Effector memory CD8-positive, alpha-beta T cell (primary cell): ENCODE measurements at places on chromosomes 2 and 18.

GRCh38 chr2:206713746-206714145 is 4.5 kb downstream of the DYTN start:
- DNase-seq, result no peak

- DNase-seq, result no peak
These were observed 66.7 kb upstream of the SLC39A10 start for GRCh38 chr2:195590199-195590860.

DNA sequence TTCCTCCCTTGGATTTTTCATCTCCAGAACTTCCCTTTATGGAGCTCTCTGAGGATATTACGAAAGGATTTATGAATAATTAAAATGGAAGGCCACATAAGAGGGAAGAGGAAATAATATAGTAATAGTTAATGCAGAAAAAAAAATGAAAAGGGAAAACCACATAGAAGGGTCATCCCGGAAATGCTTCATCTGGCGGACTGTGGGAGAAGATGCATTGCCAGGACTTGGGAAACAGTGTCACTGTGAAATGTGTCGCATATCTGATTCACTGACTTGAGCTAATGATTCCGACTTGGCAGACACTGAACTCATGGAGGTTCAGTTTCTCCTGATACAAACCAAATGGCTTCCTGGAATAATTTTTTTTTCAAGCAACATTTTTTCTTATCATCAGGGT is 129.9 kb upstream of the RMP24 start:
- no peak for DNase-seq

- DNase-seq, result no peak
These were observed 102.3 kb downstream of the MRO start for GRCh38 chr18:50717563-50717962.

- peak; percentile 64 for DNase-seq
These were observed 135.9 kb downstream of the TGIF1 start for GRCh38 chr18:3585656-3586509.

- no peak for DNase-seq
These were observed 13.7 kb downstream of the GATA6 start for GRCh38 chr18:22182884-22183697.

- no peak for DNase-seq
These were observed 33.0 kb downstream of the GALNT5 start for GRCh38 chr2:157290525-157290924.

DNA sequence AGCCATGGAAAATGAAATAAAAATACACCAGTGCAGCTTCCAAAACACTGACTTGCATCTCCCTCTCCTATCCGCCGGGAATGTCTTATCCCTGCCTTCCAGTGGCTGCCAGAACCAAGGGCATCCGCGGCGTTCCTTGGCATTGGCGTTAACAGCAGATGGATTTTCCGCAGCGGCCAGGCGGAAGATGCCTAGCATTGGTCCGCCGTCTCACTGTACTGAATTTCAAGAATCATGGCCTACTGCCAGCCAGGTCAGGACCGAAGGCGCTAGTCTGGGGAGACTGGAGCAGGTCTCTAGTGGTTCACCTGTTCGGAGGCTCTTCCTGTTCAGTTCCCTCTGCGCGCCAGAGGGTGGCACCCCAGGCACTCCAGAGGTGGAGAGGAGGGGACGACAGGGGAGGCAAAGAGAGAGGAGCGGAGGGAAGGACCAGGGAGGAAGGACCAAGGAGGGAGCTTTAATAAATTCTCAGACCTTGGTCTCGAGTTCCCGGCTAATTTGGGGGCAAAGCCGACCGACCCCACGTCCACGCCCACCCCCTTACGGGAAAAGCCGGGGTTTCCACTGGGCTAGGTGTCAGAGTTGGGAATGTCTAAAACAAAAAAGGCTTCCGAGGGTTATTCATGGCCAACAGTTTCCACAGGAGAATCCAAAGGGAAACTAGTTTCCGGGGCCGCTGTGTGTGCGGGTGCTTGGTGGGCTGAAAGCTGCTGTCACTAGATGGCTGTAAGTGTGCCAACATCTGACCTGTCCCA is 3.7 kb upstream of the BCL2L11 start:
- DNase-seq, result peak; percentile 54

- no peak for DNase-seq
These were observed 60.1 kb upstream of the YWHAQ start for GRCh38 chr2:9690716-9691498.

GRCh38 chr18:60372596-60372995 is at the start of gene MC4R:
Gene MC4R, minus strand, starts transcription at chr18:60372775. Its CDS starts 426 bp downstream, at chr18:60372349.
- no peak for DNase-seq

GRCh38 chr2:42903821-42904575 is 111.6 kb upstream of the HAAO start:
- DNase-seq, result no peak

DNA sequence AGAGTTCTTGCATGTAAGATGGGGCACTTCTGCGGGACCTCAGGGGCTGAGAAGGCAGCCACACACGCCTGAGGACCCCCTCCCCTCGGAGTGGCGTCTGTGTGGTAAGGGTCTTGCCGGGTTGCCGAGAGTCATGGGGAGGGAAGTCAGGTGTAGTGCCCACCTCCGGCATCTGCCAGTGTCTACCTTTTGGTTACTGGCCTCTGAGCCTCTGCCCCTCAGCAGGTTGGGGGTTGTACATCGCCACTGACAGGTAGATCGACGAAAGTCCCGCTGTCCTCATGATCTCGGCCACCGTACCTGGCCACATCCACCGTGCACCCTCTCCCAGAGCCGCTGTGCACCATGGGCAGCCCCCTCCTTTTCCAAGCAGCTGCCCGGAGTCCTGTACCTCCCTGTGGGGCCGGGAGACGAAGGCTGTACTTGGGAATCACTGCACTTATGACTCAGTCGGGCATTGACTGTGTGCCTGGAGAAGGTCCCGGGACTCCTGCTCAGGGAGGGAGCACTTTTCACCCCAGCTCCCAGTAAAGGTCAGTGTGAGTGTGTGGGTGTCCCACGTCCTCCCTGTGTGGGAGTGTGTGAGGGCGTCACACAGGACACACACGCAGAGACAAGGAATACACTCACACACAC is 332.4 kb upstream of the MYT1L start:
- no peak for DNase-seq

DNA sequence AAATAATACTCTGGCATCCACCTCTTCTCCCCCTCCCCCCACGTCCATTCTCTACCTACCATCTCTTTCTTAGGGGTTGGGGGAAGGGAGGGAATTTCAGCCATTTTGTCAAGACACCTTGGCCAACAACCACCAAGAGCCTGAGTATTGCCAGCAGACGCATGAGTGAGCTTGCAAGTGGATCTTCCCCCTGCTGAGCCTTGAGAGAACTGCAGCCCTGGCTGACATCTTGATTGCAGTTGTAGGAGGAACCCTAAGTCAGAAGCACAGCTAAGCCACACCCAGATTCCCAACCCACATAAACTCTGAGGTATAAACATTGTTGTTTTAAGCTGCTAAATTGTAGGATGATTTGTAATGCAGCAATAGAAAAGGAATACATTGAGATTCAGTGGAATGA is 165.6 kb downstream of the TMEFF2 start:
- no peak for DNase-seq

DNA sequence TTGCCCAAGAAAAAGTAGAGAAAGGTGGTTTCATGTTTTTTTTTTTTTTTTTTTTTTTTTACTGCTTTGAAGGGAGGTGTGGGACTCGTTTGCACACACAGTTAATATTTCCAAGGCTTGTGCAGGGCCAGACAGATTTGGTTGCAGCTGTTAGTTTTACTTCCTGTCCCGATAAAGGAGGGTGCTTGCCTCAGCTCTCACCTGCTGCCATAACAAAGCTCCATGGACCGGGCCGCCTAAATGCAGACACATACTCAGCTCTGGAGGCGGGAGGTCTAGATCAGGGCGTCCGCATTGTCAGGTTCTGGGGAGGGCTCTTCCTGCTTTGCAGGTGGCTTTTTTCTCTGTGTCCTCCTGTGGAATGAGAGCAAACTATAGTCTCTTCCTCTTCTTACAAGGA is 69.9 kb downstream of the ODC1 start:
- DNase-seq, result peak; percentile 26

DNA sequence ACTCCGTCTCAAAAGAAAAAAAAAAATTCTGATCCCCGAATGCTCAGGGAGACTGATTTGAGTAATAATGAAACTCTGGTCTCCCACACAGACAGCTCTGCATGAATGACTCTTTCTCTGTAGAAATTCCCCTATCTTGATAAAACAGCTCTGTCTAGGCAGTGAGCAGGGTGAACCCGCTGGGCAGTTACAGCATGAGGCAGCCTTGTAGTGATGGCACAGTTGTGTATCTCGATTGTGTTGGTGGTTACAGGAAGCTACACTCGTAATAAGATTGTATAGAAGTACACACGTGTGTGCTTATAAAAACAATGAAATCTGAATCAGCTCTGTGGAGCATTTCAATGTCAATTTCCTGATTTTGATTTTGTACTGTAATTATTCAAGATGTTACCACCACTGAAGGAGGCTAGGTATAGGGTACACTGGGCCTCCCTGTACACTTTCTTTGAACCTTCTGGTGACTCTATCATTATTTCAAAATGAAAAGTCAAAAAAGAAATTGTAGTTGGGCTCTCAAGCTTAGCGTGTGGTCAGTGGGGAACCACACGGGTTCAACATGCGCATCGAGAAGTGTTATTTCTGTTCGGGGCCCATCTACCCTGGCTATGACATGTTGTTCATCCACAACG is 34.9 kb upstream of the ATP8B1 start:
- DNase-seq, result no peak

GRCh38 chr2:44168681-44169154 is at the start of gene PPM1B:
Gene PPM1B, plus strand, starts transcription at chr2:44168875. Its CDS starts 32,325 bp downstream, at chr2:44201200.
- peak; percentile 98 for DNase-seq

- DNase-seq, result no peak
These were observed 14.7 kb downstream of the CNTNAP5 start for GRCh38 chr2:124039762-124040291.

DNA sequence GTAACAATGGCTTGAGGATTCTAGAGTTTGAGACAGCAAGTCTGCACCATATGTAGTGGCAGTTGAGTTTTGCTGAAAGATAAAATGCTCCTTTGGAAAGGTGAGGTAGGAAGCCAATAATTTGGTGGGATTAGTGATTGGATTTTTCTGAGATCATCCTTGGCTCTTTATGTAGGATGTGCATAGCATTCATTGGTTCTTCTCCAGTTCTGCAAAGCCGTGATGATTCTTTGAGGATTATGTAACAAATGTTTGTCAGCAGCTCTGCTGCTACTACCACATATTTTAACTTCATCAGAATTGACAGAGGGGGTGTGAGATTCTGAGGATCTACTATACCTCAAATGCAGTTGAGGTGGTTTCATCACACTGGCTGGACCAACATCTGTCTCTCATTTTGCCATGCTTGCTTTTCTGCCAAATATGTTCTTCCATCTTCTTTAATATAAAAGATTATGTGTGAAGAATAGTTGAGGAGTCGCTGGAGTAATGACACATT is 188.9 kb upstream of the RASGRP3 start:
- DNase-seq, result no peak

DNA sequence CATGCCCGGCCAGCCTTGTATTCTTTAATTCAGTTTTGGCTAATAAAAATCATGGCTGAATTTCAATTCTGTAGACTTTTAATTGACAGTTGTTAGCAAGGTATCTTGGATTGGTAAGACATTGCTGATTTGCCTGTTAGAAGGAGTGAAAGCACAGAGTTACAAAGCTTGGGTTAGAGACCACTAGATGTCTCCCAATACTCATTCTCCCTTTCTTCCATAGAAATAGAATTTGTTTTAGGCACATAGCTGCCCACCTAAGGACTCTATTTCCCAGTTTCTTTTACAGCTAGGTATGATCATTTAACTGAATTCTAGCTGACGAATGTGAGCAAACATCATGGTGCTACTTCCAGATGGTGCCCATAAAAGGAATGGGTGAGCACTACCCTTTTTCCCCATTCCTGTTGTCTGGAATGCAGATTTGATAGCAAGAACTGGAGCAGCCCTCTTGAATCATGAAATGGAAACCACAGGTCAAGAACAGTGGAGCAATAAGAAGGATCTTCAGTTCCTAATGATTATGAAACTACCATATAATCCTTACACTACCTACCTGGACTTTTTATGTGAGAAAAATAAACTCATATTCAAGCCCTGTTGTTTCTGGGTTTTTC is 17.5 kb downstream of the PECR start:
- DNase-seq, result no peak

GRCh38 chr2:26540961-26541360 is 63.0 kb upstream of the OTOF start:
- DNase-seq, result no peak

DNA sequence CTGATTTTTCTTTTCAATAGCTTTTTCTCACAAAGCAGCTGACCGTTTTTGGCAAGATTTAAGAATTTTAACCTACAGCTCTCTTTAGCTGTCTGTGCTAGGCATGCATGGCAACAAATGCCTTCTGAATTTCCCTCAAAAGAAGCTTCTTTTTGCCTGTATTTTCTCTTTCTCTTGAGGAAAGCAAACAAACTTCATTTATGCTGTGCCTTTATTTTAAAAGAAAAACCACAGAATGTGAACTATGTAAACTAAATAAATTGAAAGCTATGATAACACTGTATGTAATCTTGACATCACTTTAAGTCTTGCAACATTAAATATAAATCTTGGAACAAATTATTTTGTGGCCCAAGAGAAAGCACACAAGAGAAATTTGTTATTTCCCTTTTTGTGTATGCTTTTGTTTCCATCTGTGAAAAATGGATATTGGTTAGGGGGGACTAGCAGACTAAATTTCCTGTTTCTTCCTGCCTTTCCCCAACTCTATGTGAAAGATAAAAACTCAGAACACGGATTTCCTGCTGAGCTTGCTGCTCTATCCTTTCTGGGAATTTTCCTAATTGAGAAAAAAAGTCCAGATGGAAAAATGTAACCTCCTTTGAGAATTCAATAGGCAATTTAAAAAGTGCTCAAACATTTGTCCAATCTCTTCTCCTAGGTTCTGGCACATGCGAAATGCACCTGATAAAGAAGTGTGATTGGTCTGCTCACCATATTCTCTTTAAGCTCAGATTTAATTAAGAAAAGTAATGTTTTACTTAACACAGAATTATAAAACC is 20.9 kb upstream of the TFPI start:
- no peak for DNase-seq

- peak; percentile 6 for DNase-seq
These were observed 31.6 kb downstream of the LIMS1 start for GRCh38 chr2:108565778-108566375.

GRCh38 chr18:24414349-24415003 is 12.0 kb upstream of the IMPACT start:
- DNase-seq, result no peak
